ENCODE measurements at places on chromosomes 5 and 9.

GRCh38 chr9:89137542-89138462, 40.8 kb downstream of the SHC3 start:
- DNase-seq, result peak; percentile 95

DNA sequence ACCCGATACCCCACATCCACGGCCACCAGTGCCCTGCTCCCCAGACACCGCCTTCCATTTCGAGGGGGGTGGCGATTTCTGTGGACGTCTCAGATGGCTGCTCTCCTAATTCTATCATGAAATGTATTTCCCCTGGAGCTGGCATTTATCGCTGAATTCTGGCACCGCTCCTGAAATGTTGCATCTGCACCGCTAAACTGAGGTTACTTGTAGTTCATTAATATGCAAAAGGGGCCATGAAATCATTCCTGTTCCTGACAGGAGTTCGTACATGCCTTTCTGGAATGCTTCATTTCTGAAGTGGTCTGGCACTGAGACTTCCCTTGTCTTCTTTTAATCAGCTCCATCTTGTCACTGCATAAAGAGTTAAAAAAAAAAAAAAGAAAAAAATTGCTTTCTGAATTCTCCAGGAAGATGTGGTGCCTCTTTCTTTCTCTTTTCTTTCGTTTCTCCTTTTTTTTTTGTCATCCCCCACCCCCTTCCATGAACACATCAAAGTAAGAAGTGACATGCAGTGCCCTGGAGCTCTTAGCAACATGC, 97.7 kb upstream of the SMARCA2 start:
- no peak for DNase-seq

- no peak for DNase-seq
These were observed 127.8 kb upstream of the PAM start for GRCh38 chr5:102627315-102627714.

GRCh38 chr9:33106827-33107621, 30.6 kb upstream of the SMU1 start:
- DNase-seq, result peak; percentile 80

GRCh38 chr5:168404365-168404764, 81.9 kb upstream of the RARS1 start:
- peak; percentile 63 for DNase-seq

DNA sequence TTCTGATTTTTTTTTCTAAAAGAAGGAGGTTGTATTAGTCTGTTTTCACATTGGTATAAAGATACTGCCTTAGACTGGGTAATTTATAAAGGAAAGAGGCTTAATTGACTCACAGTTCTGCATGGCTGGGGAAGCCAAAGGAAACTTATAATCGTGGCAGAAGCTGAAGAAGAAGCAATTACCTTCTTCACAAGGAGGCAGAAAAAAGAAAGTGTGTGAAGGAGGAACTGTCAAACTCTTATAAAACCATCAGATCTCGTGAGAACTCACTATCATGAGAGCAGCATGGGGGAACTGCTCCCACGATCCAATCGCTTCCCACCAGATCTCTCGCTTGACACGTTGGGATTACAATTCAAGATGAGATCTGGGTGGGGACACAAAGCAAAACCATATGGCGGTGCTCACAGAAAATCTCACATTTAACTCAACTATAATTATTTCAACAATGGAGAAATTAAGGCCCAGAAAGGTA, 27.1 kb downstream of the DPYSL3 start:
- DNase-seq, result no peak

DNA sequence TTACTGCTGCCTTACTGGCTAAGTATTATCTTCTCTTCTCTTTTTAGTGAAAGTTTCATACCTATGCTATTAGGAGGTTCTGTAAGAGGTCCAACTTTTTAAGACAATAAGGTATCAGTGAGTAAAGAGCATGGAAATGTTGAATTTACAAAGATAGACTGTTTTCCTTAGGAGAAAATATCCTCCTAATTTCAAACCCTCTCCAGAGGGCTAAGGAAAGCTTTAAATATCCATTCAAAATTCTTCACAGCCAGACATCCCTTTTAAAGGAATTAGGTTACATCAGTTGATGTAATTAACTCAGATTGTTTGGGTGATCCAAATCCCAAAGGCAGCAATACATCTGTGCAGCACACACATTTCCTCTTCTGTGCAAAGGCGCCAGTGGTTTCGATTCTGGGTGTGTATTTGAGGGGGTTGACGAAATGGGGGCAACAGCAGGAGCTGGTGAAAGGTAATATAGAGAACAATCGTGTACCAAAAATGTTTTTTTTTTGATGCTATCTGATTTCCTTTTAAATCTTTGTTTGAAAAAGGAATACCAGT, 273.8 kb upstream of the RPS23 start:
- no peak for DNase-seq

DNA sequence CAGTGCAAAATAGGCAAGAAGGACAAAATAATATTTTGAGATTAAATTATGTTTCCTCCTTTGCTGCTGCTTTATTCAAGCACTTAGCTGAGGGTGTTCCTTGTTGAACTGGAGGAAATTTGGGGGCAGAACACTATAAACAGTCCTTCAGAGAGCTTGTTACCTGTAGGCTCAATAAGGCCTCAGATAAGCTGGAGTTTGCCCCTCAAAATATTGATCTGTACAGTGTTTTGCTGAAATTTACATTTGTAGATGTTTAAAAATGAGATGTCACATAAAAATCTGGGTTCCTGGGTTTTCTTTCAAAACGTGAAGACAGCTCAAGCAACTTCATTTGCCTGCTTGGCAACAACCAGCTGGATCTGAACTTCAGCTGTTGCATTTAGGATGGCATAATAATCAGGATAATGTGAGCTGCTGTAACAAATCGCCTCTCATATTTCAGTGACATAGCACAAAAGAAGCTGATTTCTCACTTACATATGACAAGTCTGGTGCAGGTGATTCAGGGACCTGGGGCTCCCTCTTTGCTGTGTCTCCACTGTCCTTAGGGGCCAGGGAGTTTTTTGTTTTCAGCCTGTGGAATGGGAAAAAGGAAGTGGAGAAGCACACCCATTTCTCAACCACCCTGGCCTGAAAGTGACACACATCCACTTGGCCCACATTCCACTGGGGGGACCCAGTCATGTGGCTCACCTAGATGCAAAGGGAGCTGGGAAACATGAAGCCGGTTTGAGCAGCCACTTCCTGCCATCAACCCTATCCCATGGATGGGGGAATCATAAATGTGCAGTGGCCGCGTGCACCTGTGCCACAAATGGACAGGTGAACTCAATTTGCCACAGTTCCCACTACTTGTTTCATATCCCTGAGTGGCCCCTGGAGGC, 2.4 kb upstream of the PSAT1 start:
- DNase-seq, result no peak

- no peak for DNase-seq
These were observed 40.4 kb upstream of the SMU1 start for GRCh38 chr9:33116860-33117259.

- no peak for DNase-seq
These were observed 314.7 kb downstream of the MLLT3 start for GRCh38 chr9:20307621-20308020.

DNA sequence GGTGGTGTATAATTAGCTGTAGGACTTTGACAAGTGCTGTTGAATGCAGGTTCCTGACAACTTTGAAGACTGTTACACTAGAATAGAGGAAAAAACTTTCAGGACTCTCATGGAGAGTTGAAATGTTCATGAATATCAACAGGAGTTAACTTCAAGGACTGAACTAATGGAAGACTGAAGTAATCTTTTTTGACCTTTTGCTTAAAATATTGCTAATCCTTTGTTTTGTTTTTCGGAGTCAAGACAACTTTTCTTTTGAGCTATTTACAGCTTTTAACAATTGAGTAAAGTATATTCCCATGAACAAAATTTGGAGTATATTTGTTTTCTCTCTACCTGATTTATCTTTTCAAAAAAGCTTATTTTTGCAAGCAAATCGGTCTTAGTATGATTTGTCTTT, 34.1 kb upstream of the MTMR12 start:
- DNase-seq, result no peak

DNA sequence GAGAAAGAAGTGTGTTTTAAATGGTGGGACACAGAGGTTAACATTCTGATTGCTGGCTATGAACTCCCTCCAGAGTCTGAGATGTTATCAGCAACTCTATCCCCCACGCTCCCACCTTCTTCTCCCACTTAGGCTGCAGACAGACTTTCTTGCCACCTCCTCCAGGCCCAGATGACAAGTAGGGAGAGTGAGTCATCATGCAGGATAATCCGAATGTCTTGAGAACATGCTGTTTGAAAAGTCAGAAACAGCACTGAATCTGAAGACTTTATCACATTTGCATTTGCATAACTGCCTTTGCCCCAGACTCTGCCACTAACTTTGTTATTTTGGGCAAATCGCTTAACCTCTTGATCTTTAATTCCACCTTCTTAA, 139.8 kb downstream of the ESM1 start:
- no peak for DNase-seq

- no peak for DNase-seq
These were observed 633 bp upstream of the PPP1R26 start for GRCh38 chr9:135478829-135479468.

DNA sequence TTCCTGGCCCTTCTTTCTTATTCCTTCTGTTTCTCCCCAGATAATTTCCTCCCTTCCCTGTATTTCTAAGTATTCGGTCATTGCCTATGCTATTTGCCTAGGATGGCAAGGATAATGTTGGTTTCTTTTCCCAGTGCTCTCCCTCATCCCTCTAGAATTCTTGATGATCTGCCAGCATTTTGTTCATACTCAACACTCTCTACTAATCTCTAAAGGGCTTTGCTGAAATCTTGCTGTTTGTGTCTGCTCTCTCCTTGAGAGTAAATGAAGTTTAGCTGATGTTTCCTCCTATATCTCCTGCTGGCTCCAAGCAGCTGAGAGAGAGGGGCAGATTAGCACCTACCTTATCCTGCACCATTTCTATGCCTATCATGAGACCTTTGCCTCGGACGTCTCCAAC, 38.1 kb downstream of the AGXT2 start:
- DNase-seq, result no peak

- DNase-seq, result peak; percentile 58
These were observed 197.6 kb upstream of the RASA1 start for GRCh38 chr5:87069974-87070608.

DNA sequence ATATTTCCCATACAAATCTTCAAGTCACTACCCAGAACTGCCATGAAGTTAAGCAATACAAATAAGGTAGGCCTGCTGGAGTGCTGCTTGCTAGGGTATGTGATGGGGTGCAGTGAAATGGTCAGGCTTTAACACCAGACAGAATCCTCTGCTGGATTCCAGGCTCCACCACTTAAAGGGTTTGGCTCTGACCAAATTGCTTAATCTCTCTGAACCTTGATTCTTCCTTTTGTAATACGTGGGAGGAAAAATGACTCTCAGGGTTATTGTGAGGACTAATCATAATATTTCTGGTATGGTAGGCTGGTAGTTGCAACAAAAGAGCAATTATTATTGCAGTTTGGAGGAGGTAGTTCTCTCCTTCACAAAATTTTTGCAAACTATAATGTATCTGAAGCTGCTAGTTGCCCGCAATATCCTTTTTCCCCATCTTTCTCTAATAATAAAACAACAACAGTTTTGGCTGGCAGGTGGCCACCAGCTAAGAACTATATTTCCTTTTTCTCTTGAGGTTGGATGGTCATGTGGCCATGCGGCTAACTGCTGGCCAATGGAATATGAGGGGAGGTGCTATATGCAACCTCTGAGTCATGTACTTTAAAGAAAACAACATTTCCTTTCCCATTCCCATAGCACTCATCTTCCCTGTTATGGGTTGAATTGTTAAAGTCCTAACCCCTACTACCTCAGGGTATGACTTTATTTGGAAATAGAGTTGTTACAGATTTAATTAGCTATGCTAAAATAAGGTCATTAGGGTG, 44.1 kb downstream of the CCL28 start:
- DNase-seq, result no peak

DNA sequence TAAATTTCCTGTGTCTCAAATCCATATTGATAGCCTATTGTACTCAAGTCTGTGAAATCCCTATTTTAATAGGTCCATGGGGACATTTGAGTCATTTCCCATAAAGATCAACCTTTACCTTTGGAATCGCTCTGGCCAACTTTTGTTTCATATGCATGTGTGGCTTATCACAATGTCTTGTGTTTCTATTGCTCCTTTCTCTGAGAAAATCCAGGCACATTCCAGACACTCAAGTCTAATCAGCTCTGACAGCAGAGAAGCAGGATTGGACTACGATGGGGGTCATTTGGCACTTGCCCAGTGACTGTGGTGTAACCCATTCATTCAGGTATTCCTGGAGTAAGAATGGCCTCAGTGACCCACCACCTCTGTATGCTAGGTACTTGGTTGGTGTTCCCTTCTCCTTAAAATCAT, 48.4 kb downstream of the ACTBL2 start:
- DNase-seq, result no peak

- DNase-seq, result no peak
These were observed 6.6 kb upstream of the PRXL2C start for GRCh38 chr9:96661711-96662110.

DNA sequence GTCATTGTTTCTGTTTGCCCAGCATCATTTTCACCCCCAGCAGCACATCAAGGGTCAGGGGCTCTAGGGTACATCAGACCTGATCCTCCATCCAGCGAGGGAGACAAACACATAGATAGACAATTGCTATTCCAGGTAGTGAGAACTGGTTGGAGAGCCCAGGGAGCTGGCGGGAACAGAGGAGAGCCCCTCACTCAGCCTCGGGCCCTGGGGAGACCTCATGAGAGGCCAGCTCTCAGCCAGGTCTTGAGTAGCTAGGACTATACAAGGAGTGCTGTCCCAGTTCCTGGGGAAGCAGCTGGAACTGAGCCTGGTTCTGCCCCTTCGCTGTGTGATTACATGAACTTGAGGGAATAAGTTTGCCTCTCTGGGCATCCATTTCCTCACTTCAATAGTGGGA, 80.3 kb downstream of the HRH2 start:
- DNase-seq, result no peak

- DNase-seq, result no peak
These were observed 5.1 kb upstream of the GNPDA1 start for GRCh38 chr5:142017832-142018427.

DNA sequence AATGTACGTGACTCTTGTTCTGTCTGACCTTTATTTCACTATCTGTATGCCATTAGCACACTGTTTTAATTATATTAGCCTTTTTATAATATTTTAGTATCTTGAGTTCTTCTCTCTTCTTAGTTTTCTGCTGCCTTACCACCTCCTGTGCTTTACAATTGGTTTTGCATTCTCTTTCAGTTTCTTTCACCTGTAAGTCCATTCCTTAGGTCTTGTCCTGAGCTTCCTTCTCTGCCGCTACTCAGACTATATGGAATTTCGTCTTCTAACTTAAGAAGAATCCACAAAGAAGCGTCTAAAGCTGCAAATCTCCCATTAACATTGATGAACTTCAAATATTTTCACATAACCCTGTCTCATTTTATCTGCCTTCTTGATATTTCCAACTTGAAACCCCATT, 642.9 kb downstream of the MAT2B start:
- DNase-seq, result no peak

DNA sequence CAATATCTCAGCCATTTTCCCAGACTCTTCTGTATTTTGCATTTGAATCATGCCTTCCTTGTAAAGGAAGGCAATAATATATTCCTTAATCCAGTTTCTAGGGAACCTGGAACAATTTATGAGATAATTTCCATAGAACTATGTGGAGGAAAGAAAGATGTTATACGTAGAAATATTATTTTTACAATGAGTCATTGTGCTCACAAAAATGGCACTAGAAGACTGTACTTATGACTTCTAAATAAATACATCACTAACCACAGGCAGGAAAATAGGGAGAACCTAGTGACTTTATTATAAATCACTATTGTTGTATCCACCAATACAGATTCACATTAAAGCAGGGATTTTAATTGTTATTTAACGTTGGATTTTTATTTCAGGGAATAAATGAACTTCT, 87.6 kb downstream of the FBXO38 start:
- no peak for DNase-seq

- DNase-seq, result no peak
These were observed 71.2 kb downstream of the PLPP1 start for GRCh38 chr5:55463613-55464012.
